ENCODE measurements at places on chromosomes 2 and 18.

DNA sequence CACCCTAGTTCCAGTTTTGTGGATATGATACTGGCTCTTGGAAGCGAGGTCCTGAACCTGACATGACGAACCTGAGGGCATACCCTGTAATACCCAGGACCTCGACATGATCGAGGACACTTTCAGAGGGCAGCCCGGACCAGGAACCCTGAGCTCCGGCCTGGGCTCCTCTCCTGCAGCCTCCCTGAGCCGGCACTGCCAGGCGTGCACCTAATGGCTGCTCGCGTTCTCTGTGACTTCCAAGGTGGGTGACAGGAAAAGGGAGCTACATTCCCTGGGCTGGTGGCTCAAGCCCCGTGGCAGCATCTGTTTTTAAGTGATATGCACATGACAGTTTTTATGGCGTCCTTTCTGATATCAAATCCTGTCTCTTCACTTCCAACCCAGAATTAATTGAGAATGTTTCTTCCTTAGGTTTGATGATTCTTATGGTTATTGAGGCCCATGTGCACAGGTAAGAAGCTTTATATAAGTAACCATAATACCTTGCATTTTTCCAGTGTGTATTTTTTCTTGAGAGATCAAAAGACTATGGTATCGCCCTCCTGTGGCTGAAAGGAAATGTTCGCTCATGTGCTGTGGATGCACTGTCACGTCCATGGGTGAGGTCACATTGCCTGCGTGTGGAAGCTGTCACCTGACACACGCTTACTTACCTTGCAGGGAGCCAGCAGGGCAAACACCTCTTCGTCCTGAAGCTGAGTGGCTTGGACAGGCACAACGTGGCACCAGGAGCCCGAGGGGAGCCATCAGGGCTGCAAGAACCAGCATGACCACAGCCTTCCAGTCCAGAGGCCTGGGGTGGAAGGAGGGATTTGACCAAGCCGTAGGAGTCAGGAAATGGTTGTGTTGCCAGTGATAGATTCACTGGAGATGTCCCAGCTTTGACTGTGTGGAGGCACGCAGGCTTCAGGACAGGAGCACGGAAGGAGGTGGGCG is 367.4 kb upstream of the MYT1L start:
- no peak for DNase-seq

- no peak for DNase-seq
These were observed 66.3 kb upstream of the XPO1 start for GRCh38 chr2:61604433-61604832.

DNA sequence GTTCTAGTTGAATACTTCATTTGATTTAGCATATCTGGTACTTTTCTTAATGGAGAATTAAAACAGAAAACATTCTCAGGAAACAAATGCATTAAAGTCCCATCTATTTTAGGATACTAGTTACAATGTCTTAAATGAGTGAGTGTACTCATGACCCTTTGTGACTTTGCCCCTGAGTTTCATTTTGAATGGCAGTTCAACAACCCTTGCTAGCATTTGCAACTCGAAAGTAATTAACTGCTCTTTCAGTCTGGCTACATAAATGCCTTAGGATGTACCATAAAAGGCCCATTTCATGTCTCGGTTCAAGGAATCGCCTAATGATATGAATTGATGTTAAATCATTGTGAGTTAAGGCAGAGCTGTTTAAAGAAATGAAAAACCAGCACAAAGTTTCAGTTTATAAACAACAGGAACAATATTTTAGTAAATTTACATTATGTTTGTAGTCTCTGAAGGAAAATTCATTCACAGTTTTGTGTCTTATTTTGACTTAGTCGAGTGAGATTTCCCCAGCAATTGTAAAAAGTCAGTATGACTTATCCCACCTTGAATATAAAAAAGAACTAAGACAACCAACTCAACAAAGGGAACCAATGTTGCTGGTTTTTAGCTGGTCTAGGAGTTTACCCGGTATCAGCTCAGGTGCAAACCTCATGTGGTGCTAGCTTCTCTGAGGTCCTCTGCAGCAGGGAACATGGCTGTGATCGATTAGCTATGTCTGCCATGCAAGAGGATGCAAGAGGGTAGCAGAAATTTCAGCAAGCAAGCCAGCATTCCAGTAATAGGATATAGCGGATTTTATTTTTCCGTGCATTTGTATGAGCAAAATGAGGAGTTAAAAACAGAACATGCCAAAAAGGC is 386.2 kb downstream of the PTPRM start:
- DNase-seq = no peak

- no peak for DNase-seq
These were observed 92.8 kb upstream of the HS6ST1 start for GRCh38 chr2:128411431-128411830.
